ENCODE measurements at places on chromosomes 12 and 14. TPM values are rescaled to one million over a fixed set of nuclear protein-coding genes. Genes with fewer than 3 reads are reported as not detected.

DNA sequence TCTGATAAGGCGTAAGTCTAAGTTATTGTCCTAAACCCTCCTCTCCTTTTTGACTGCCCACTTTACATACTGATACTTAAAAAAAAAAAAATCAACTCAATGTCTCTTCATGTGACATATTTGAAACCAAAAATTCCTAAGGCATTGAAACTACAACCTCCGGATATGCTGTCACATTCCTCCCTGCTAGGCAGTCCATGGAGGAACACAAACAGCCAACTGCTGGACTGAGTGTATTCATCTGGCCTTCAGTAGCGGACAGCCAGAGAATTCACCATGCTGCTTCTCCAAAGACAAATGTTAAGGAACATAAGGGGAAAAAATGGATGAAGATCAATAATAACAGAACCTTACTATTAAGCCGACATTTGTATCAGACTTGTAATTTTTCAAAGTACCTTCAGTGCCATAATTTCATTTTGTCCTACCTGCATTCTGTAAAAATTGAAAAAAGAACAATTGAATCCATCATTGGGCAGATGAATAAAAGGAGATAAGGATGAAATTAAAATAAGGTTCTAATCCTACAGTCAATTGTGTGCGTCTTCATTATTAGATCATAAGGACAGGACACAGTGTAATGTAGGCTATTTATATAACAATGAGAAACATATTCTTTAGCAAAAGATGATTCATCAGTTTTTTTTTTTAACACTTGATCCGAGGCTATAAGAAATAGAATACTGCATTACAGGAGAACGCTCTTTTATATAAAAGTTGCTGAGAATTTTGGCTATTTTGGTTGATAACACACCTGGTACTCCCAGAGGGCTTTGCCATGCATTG, 12.2 kb downstream of the RERG start:
- DNase-seq = no peak

- peak; percentile 66 for DNase-seq
Measured at GRCh38 chr12:30989754-30990153, 63.2 kb downstream of the TSPAN11 start.

- no peak for DNase-seq
Measured at GRCh38 chr14:51119411-51120051, 24.6 kb upstream of the TRIM9 start.

DNA sequence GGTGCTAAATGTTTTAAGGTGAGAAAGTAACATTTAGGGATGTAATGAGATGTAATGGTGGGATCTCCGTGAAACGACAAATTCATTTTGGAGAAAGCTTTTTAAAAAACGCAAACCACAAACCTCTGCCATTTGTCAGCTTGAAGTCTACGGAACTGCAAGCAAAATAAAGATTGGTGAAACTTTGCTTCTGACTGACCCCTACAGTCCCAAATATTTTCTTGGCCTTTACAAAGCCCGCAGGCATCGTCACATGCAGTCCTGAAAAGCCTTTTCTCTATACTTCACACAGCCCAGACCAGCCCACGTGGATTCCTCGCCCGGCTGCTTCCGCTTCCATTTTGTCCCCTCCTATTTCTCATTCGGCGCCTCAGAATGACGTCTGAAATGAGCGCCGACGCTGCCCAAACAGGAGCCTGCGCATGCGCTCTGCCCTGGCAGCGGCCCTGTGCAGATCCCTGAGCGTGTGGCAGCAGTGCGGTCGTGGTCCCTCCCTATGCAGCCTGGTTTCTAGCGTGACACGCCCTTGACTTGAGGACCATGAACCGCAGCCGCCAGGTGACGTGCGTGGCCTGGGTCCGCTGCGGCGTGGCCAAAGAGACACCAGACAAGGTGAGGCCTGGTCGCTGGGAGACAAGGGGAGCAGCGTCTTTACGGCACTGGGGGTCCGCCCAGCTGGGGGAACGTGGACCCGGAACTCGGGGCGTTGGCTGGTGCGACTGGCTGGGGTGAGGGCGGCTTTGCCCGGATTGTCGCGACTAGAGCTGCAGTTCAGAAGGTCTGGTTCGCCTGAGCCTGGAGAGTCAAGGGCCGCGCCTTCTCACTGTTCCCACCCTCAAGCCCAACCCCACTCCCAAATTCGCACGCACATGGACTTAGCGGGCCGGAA, at the start of gene PWP1:
Gene PWP1, plus strand, starts transcription at position 440 of the 889 bp plus-strand sequence. Its CDS starts 101 bp downstream, at position 541.
- DNase-seq = peak; percentile 94

DNA sequence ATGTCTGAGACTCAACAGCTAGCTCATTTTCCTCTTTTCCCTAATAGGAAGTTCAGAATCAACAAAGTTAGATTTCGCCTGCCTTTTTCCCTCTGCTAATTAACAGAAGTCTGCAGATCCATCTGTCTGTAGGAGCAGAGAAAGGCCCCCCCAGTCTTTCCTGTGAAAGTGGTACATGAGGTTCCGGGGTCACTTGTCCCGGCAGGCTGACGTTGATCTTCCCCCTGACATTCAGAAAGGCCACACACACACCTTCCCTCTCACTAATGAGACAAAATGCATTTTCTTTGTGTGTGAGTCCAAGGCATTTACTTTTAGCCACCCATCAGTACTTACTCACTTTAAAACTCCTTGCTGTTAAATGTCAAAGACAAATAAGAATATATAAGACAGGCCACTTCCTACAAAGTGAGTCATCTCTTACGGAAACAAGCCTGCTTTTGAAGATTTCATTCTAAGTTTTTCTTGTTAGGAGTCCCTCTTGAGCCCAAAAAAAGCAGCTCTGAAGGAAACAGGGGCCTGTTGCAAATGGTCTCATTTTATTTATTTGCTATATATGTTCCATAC, 138.7 kb downstream of the TTC7B start:
- DNase-seq = no peak

DNA sequence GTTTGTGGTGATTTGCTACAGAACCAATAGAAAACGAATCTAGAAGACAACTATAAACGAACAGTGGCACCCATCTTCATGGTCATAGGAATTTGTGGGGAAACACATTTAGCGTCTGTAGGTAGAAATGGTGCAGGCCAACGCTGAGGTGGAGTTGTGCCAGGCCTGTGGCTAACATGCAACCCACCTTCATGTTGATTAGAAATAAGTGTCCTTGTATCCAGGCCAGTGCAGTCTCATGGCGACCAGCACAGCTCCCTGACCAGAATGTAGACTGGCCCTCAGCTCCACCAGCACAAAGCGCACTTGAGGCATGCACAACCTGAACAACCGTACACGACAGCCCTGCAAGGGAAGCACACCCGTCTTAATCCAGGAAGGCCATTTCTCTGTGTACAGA, 187.0 kb downstream of the TMEM132D start:
- no peak for DNase-seq

ANKS1B gene
- 5.8 TPM for total RNA-seq

NAA30 gene
- 16.9 TPM for total RNA-seq

NRL gene
- total RNA-seq = 1.6 TPM

PARPBP gene
- total RNA-seq = 20.5 TPM

Data from WTC11 (cell line).